ENCODE measurements at places on chromosomes 1 and 21.

GRCh38 chr21:31284797-31285397 is 59.2 kb downstream of the TIAM1 start:
- DNase-seq: no peak

DNA sequence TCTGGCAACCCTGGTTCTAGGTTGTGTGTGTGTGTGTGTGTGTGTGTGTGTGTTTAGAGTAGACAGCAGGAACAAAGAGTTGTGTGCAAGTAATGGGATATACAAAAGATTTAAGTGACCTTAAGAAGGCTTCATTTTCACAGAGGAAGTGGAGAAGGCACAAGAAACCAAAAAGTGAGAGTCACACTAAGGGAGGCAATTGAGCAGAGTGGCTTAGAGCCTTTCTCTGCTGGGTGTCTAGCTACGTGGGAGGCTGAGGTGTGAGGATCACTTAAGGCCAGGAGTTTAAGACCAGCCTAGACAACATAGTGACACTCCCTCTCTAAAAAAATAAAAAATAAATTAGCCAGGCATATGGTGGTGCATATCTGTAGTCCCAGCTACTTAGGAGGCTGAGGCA is 44.4 kb upstream of the HAO2 start:
- DNase-seq: no peak

GRCh38 chr1:73910466-73910865 is 287.5 kb downstream of the LRRIQ3 start:
- DNase-seq: no peak

DNA sequence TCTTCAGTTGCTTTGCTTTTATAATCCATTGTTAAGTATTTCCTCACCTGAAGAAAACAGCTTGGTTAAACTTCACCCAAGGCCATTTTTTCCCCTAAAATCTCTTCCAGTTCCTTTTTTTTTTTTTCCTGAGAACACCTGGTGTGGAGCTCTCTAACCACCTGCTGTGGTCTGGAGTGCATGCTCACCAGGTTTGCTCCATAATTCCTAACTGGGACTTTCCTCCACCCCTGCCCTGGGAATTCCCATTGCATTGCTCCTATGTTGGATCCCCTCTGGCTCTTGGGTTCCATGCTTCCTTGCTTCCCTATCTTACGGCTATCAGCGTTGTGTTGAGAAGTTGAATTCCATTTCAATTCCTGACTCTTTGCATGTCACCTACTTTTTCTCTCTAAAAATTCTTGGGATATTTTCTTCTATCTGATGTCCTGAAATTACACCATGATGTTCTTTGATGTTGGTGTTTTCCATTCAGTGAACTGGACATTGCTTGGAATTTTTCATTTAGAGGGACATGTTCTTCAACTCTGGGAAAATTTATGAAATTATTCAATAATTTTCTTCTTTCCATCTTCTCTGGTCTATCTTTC is 19.6 kb upstream of the DYRK1A start:
- no peak for DNase-seq

DNA sequence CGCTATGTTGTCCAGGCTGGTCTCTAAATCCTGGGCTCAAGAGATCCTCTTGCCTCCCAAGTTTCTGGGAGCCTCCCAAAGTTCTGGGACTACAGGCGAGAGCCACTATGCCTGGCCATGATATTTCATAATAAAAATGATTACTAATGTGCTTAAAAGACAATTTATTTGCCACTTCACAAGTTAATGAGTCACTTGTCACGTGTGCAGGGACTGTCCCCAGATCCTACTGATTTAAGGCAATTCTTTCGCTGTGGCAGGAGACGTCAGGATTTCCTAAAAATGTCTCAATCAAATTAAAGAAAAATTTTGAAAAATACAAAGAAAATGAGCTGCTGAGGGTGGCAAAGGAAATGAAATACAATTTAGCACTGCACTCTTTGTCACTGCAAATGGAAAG is 43.5 kb downstream of the B3GALNT2 start:
- no peak for DNase-seq

DNA sequence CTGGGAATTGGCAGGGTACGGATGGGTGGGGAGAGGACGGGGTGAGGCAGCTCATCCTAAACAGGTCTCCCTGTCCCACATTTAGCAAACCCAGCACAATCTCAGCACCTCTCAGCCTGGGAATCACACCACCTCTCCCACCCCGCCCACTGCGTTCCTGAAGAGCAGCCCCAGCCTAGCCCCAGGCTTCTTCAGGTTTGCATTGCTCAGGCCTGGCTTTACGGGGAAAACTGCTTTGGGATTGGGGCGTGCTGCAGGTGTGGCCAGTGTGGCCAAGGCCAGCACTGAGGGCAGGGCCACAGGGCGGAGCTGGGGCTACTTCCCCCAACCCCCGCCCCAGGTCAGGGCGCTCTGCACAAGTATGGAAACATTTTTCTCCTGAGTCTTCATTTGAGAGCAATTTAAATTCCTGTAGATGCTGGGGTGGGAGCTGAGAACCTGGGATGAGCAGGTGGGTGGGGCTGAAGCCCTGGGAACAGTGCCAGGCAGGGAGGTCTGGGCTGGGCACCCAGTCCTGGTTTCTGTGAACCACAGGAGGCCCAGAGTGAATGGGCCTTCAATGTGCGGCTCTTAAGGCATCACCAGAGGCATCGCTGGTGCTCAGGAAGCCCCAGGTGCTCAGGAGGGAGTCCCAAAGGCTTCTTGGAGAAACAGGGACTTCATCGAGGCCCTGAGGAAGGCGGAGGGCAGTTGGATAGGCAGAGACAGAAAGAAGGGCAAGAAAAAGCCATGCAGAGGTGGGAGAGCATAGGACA is 24.1 kb downstream of the TNNT2 start:
- DNase-seq: no peak

DNA sequence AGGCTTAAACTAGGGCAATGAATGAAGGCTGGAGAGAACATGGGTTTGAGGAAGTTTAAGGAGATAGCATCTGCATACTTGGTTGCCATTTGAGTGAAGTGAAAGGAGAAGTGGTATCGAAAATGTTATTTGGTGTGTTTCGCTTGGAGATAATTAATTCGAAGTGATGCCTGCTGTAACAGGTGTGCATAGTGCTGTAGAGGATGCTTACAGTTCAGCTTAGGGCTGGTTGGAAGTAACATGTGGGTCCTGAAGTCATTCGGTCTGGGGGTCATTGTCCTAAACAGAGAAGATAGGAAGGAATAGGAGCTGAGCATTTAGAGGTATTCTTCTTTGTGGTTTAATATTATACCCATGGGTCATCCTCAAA is 301 bp upstream of the NUDT17 start:
- DNase-seq: no peak

GRCh38 chr1:24193046-24193445 is 6.0 kb upstream of the IFNLR1 start:
- no peak for DNase-seq

DNA sequence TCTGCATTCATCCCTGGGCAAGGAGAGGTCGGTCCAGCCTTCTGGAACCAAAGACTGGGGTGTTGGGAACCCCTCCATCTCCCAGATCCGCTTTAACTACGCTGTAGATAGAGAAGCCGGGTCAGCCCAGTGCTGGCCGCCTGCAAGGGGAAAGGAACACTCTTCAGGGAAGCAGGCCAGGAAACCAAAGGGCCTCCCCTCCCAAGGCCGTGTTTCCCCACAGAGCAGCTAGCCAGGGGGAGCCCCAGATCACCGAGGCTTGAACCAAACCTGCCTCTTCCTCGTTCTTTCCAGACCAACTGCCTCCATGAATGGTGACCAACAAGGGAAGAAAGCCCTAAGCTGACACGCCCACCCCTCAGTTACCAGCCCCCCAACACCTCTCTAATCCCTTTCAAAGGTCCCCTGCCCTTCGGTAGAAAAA is 1.2 kb upstream of the CHD5 start:
- no peak for DNase-seq

DNA sequence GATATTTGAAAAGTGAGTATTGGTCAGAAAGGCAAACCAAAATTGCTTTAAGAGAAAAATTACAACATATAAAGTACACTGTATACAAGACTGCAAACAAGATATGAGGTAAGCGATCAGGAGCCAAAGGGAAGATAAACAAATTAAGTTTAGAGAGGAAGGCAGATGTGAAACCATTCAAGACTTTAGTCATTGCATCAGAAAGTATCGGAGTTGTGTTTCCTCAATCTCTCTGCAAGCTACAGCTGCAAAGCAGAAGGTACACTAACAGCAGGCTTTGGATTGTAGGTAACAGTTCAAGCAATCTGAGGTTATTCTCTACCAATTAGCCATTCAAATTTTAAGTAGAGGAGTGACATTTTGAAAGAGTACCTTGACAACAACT is 21.3 kb upstream of the TLCD4 start:
- no peak for DNase-seq

GRCh38 chr1:158212320-158212719 is 31.6 kb downstream of the CD1D start:
- no peak for DNase-seq

DNA sequence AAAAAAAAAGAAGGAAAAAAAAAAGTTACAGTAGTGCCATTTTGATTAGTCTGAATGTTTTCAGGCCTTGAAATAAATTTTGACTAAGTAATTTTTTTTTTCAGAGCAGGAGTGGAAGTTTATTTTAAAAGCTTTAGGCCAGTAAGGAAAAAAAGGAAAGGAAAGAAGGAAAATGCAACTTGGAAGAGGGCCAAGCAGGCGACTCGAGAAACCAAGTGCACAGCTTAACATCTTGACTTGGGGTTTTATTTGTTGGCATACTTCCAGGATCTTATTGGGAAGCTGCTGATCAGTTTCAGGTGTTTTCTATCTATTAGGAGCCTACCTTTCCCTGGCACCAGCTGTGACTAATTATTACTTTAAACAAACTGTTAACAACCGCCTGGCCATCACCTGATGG is 41.7 kb downstream of the ATF3 start:
- DNase-seq: no peak

- no peak for DNase-seq
Observed at GRCh38 chr21:27359141-27359540, 392.3 kb upstream of the ADAMTS5 start.

DNA sequence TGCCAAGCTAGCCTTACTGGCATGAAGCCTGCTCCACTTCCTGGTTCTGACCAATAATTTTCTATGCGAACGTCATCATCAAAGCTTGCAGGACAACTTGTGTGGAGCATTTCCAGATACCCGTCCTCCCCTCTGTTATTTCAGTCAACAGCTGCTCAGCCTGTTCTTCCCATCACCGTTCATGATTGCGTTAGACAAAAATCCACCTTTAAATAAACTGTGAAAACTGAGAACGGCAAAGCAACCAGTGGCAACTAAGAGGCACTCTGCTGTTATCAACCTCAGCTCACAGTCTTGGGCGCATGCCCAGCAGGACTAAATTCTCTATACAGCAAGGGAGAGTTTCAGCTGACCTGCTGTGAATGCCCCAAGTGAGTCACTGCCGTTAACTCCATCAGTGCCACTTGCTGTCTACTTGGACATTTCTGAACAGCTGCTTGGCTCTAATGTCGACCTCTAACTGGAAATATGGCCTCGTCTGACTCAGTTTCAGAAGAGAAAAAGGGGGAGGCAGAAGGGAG is 207.4 kb upstream of the RUNX1 start:
- peak; percentile 17 for DNase-seq

GRCh38 chr1:157646144-157646543 is 48.3 kb upstream of the FCRL4 start:
- no peak for DNase-seq

GRCh38 chr1:225811622-225812487 is 1.9 kb downstream of the EPHX1 start:
- no peak for DNase-seq

DNA sequence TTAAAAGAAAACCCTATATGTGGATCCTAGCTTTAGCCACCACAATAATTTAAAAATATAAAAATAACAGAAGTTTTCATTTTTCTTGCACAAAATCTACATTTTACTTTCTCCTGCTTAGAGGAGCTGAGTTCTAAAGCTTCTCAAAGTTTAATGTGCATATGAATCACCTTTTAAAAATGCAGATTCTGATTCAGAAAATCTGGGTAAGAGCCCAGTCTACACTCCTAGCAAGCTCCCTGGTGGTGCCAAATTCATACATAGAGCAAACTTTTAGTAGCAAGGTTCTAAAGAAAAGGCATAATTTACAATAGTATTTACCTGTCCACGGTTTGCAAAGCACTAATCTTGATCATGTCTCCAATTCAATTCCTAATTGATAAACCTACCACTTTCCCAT is 19.3 kb downstream of the RSBN1 start:
- DNase-seq: no peak
